RWPE1 (cell line): ENCODE measurements at places on chromosomes 1 and 21.

DNA sequence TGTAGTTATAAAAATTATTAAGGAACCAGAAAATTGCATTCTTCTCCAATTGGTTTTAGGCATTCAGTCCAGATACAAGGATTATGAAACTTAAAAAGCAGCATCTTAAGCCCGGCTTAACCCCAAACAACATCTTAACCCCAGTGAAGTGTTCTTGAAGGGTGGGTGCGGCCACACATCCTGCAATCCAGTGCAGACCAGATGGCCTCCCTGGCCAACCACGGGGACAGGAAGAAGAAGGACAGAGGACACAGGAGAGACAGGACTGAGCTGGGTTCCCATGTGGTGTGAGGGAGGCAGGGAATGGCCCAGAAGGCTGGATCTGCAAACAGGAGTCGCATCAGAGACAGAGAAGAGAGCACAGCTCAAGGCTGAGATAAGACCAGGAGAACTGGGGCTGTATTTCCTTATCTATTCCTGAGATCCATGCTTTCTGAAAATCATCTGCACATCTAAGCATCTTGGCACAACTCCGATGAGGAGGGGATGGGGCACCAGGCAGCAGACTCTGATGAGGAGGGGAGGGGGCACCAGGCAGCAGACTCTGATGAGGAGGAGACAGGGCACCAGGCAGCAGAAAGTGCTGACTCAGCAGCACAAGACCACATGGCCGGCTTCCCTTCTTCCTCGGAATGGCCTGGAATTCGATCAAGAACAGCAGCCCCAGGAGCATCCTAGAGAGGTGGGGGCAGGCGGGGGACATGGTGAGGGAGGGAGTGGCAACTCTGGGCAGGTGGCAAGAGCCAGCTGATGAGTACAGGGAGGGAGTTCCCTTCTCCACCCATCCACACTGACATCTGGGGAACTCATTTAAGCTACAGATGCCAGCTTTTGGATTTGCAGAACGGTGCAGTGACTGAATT, 26.6 kb downstream of the ABCG1 start:
- no peak for DNase-seq

DNA sequence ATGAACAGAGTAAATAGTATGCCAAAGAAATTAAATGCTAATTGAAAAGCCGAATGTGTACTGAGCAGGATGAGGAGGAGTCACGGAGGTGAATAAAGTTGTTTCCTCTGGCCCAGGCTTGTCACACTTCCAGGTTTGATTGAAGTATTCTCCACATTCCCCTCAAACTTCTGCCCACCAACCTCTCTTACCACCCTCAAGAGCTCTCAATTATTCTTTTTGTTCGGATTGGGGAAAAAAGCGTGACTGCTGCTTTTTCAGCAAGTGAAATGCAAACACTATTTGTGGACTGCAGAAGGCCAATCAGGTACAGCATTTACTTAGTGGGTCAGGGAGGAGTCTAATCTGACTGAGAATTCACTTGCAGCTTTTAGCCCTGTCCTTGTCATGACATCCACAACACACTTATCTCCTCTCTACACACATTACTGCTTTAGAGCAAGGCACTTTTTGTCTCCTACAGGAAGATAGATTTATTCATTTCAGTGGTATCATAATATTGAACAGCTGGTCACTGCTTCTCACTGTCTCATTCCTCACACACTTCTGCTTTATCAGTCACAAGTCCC, 375.6 kb upstream of the PRMT6 start:
- DNase-seq = no peak

DNA sequence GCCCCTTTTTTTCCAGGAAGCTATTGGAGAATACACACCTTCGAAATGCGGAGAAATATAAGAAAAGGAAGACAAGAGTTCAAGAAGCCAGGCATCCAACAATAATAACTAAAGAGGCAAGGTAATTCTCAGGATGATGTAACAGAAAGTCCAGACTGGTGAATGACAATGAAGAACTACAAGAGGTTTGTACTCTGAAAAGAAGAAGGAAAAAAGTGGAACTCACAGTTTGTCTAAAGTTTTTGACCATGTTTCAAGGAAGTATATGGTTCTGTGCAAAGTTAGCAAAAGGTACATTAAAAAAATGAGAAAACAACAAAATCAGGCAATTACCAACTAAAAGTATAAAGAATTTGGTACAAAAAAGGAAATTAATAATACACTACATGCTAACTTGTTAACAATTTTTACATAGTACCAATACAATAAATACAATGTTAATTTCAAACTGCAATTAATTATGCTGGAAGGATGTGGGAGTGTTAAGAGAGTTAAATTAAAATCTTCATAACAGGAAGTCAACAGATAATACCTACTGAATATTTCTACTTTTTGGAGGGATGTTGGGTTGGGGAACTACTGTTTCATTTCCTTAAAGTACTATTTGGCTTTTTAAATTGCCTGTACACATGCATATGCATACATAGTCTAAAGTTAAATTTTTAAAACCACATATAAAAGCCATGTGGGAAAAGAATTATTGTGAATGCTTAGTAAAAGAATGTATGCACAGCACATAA, 12.9 kb upstream of the CD55 start:
- DNase-seq = no peak

GRCh38 chr21:37671381-37671780, 244.9 kb downstream of the KCNJ6 start:
- DNase-seq = no peak

DNA sequence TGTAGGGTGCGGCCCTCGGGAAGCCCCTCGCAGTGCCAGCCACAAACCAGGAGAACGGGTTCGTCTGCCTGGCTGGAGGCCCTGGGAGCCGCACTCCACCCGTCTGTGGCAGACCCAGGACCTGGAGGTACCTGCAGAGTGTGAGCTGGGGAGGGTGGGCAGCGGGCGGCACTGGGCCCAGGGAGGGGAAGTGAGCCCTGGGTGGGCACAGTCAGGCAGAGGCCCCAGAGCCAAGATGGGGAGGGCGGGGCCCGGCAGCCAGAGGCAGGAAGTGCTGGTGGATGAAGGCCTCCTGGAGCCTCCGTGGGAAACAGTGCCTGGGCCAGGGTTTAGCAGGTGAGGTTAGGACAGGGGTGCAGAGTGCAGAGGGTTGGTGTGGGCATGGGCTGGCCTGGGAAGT, 4.0 kb upstream of the PEX10 start:
- DNase-seq = no peak

GRCh38 chr1:11719313-11720032, 16.5 kb upstream of the AGTRAP start:
- DNase-seq = peak; percentile 25

GRCh38 chr1:20233394-20233793, 47.1 kb upstream of the PLA2G2C start:
- DNase-seq = peak; percentile 20

DNA sequence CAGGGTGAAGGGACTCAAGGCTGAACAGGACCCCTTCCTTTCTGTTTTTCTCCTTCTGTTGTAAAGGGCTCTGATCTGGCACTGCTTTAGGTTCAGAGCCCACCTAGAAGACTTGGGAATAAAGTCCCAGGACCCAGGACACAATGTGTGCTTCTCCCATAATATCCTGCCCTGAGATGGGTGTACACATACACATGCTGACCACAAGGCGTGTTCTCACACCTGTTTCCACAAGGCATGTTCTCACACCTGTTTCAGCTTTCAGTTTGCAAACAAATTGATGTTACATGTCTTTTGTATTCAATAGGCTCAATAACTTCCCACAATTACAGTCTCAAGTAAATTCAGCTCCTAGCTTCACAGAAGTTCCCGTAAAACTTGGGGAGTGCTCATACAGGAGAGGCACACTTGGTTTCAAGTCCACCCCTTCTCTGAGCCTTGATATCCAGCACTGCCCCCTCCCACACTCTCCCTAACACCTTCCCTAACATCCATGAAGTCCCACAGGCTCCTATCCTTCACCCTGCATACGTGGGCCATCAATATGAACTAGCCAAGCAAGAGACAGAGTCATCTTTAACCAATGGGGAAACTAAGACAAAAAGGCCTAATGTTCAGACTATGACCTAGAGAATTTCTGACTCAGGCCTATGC, 41.7 kb downstream of the ERI3 start:
- no peak for DNase-seq

DNA sequence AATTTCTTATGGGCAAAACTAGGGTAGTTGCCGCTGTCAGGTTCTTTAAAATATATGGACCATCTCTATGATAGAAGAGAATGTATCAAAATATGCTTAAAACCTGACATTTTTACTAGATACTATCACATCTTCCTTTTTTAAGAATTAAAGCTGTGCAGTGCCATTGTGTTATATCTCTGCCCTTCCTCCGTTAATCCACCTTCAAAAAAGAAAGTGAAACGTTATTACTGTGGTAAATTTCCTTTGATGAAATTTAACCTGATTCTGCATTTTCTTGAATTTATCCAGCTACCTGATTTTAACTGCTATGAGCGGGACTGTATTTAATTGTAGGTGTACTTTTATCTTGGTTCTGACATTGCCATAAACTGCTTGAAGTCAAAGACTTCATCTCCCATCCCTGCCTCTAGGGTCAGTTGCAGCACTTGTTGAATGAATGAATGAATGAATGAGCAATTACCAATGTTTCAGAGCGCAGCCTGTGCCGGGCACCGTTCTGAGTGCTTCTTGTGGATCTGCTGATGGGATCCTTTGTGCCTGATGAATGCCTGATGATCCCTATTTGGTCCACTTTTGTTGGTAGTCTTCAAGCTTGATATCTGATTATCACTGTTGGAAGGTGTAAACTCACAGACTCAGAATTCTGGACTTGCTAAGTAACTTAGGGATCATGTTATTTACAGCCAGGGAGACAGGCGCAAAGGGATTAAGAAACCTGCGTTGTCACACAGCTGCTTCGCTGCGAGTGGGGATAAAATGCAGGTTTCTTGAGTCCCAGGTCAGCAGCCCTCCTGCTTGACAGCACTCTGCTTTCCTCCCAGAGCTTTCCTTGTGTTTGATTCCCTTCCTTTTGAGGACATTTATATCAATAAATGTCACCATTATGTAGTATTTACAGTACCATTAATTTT, 30.1 kb downstream of the SMYD2 start:
- DNase-seq = no peak
